ENCODE measurements at places on chromosomes 7 and 10.

DNA sequence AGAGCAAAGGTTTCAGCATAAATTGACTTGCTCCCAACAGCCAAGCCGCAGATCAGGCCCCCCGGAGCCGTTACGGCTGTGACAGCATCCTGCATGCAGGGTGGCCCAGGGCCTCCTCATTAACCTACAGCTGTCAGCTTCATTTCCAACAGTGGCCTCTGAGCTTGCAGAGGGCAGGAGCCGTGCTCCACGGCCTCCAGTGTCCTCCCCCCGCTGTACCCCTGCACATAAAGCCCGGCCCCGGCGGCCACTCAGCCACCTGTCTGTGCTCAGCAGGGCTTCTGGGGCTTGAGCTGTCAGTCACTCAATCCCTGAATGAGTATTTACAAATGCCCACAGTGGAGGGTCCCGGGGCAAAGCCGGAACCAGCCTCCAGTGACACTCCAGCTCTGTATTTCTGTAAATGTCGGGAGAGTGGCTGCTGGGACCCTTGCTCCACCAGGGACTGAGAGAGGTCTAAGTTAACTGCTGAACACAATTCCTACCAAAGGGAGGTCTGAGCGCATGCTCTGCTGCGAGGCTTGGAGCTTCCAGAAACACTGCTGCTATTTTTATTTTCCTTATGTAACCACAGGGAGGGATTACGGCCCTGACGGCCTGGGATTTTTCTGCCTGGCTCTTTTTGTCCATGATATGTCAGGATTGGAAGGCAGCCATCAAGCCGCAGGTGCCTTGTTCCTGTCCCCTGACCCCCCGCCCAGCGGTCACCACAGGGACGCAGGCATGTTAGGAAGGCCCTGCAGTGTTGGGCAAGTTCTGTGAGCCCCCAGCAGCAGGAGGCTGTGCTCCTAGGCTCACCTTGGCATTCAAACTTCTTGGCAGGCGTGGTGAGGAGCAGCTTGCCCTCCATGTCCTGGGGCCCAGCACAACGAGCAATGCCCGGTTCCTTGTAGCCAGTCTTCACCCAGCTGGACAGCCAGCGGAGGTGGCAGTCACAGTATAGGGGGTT, 165.0 kb downstream of the SLIT1 start:
- no peak for DNase-seq

- no peak for DNase-seq
Measured at GRCh38 chr7:115145512-115145911, 223.6 kb downstream of the MDFIC start.

DNA sequence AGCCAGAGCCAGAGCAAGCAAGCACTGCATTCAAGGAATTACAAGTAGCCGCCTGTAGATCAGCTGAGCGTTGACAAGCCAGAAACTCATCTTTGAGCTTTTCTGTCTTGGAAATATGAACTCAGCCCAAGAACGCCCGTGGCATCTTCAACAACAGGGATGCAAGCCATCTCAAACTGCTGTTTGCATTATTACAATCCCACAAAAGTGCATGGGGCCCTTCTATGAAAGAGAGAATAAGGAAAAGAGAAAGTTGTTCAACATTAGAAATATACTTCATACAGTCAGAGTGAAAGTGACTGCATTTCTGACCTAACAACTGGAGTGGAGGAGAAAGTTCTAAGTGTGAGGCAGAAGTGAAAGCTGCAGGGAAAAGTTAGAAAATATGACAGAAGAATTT, 6.5 kb downstream of the SGCE start:
- DNase-seq: no peak

- DNase-seq: no peak
Measured at GRCh38 chr7:154302380-154302779, 250.2 kb downstream of the DPP6 start.

- no peak for DNase-seq
Measured at GRCh38 chr10:72272689-72273409, 875 bp upstream of the DDIT4 start.

- DNase-seq: no peak
Measured at GRCh38 chr10:22978287-22978686, 50.4 kb downstream of the ARMC3 start.

Data from stimulated activated CD4-positive, alpha-beta T cell treated with anti-CD3 and anti-CD28 coated beads, Interleukin-4, amount 100 ng/mL, for 48 hours (primary cell).